Smooth muscle cell of the brain vasculature (primary cell): ENCODE measurements at places on chromosomes 11 and 22.

- peak; percentile 99 for DNase-seq
Measured at GRCh38 chr11:125263268-125263790, 98.8 kb downstream of the PKNOX2 start.

- no peak for DNase-seq
Measured at GRCh38 chr11:5719703-5720495, 16.3 kb upstream of the OR56B1 start.

DNA sequence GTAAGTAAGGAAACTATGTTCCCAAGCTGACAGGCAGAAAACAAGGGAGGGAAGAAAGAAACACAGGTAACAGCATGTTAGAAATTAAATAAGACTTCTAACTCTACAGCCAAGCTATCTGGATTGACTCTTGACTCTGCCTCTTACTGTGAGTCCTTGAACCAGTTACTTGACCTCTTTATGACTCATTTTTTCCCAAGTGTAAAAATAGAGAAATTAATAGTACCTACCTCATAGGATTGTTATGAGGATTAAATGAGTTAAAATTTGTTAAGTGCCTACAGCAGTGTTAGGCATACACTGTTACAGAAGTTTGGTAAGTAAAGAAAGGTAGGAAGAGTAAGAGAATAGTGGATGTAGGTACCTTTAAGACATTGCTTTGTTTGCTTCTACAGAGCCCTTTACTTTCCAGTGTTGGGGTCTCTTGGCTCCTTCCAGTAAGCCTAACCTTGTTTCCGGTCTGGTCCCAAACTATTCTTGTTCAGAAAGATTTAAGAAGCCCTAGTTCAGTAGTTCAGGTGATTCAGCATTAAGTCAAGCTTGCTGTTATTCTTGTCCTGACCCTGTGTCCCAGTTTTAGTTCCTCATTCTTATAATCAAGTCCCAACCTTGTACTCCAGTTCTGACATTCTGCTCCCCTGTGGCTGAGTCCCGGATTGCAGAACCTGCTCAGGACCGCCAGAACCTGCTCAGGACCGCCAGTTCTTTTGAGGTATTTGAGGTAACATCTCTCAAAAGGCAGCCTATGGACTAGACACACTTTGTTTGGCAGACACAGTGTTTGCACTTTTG lies 963.4 kb upstream of the CCDC90B start:
- DNase-seq = no peak

- no peak for DNase-seq
Measured at GRCh38 chr22:19350947-19351346, 59.4 kb upstream of the CLTCL1 start.

DNA sequence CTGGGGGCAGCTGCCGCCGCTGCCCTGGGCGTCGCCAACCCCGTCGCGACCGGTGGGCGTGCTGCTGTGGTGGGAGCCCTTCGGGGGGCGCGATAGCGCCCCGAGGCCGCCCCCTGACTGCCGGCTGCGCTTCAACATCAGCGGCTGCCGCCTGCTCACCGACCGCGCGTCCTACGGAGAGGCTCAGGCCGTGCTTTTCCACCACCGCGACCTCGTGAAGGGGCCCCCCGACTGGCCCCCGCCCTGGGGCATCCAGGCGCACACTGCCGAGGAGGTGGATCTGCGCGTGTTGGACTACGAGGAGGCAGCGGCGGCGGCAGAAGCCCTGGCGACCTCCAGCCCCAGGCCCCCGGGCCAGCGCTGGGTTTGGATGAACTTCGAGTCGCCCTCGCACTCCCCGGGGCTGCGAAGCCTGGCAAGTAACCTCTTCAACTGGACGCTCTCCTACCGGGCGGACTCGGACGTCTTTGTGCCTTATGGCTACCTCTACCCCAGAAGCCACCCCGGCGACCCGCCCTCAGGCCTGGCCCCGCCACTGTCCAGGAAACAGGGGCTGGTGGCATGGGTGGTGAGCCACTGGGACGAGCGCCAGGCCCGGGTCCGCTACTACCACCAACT lies 1.0 kb downstream of the FUT4 start:
- no peak for DNase-seq
